Non-pigmented ciliary epithelial cell (primary cell): ENCODE measurements at places on chromosomes 3 and 15.
A peak's percentile ranks its signal among the peaks of the same experiment; 100 is the strongest.

DNA sequence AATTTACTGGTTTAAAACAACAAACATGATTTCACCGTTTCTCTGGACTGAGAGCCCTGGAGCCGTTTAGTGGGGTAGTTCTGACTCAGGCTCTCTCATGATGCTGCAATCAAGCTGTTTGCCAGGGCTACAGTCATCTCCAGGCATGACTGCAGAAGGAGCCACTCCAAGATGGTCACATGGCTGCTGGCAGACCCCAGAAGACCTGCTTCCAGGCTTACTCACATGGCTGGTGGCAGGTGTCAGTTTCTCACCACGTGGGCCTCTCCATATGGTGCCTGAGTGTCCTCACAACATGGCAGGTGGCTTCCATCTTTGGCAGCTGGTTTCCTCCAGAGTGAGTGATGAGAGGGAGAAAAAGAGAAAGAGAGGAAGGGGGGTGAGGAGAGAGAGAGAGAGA is 378.3 kb upstream of the RGMA start:
- DNase-seq: no peak

GRCh38 chr15:39400821-39401550 is 179.9 kb upstream of the THBS1 start:
- DNase-seq: peak; percentile 58

DNA sequence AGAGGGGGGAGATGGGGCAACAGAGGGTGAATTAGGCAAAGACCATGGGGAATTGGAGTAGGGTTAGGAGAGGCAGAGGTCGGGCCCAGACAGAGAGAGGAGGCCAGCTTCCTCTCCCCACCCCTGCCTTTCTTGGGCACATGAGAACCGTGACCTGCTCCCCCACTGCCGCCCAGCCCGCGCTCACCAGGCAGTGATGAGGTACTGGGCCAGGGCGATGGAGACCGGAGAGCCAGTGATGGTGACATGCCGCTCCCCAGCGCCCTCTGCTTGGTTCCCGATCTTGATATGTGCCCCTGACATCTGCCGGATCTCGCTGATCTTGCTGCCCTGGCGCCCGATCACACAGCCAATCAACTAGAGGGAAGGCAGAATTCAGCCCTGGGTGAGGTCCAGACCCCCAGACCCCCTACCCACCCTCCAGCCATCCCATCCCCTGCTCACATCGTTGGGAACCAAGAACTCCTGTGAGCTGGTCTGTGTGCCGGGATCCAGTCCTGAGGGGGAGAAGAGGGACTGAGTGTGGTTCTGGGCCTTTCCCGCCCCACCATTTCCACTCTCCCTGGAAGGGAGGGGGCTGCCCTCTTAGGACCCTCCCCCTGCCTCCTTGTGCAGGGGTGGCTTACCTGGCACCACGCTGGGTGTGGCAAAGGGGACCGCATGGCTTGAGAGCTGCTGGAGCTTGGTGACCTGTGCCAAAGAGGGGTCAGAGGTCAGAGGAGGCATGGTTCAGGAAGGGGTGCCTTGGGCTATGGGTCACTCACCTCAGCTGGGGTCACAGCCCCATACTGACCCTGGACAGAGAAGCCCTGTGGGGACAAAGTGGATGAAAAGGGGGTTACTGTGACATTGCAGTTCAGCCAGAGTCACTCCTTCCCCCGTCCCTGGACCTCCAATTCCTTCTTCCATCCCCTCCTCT is 3.7 kb downstream of the GPR62 start:
- DNase-seq: no peak

DNA sequence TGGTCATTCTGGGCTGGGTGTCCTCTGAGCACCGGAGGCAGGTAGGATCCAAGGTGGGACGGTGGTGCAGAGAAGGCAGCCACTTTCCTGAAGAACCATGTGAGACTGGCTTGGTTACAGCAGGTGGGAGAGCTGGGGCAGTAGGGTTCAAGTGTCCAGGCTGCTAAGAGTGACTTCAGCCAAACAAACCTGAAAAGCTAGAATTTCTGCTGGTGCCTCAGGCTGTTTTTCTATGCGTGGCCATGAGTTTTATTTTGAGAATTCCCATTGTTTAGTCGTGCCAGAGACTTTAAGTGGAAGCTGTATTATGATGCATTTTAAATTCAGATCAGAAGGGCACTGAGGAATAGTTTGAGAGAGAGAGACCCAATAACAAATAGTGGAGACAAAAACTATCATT is 20.1 kb downstream of the USP13 start:
- DNase-seq: no peak

DNA sequence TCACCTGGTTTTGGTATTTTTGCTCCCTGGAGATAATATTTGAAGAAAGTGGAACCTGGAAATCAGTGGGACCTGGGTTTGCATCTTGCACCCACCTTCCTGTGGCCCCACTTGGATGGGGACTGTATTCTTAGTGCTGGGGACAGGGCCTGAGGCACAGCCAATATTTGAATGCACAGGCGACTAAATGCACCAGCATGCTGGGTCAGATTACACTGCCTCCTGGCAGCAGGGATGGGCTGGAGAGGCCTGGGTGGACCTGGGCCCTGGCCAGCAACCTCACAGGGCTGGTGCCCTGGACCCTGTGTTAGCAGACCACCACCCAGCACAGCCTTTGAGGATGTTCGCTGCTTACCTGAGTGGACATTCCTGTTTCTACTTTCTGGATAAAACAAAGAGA is 10.5 kb downstream of the ITIH4 start:
- DNase-seq: no peak

- DNase-seq: no peak
Measured at GRCh38 chr3:134931045-134931785, 136.2 kb downstream of the EPHB1 start.

DNA sequence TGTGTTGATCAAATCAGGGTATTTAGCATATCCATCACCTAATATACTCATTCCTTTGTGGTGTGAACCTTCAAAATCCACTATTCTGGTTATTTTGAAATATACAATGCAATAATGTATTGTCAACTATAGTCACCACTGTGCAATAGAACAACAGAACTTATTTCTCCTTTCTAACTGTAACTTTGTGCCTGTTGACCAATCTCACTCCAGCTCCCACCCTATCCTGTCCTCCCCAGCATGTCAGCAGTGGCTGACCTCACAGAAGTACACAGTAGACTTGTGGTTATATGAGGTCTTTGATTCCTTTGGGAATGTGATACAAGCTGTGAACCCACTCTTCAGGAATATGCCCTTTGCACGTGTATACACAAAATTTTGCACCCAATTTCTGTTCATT is 64.2 kb downstream of the ECT2 start:
- no peak for DNase-seq

DNA sequence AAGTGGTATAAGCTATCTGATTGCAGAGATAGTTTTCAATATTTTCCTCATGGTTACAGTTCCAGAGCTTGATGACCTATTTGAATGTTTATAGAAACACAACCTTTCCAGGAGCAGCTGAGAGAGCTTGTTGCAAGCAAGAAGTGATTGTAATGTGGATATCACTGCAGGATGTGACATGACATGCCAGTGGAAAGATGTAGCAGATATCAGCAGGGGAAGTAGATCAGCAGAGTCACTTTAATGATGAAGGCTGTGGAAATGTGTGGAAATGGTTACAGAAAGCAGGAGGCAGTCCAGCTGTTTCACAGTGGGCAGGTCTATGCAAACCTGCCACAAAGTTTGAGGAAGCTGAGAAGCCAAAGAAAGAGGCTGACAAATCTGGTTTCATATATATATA is 21.0 kb downstream of the TMEM158 start:
- DNase-seq: no peak

DNA sequence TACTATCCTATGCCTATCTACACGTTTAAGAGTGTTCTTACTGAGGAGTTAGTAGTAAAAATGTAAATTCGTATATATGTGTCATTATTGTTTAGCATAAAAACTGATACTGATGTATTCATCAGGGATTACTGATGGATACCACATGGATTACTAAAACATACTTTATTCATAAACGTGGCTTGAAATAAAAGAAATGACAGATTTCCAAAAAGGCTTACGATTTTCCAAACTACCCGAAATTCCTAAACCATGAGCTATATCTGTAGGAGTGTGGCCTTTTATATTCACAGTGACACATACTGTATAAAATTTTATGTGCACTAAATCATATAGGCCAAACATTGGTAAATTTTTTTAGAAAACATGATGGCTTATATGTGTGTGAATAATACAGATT is 6.9 kb downstream of the TSC22D2 start:
- no peak for DNase-seq

DNA sequence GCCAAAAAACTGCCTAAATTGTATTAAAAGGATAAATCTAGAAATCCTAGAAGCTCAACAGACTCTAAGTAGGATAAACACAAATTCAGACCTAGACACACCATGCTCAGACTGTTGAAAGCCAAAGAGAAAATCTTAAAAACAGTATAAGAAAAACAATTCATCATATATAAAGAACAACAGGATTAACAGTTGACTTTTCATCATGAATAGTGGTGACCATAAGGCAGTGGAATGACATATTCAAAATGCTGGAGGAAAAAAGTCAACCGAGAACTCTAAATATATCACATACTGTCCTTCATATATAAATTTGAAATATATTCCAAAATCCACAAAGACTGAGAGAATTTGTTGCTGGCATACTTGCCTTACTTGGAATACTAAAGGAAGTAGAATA is 77.3 kb downstream of the CEP152 start:
- no peak for DNase-seq

DNA sequence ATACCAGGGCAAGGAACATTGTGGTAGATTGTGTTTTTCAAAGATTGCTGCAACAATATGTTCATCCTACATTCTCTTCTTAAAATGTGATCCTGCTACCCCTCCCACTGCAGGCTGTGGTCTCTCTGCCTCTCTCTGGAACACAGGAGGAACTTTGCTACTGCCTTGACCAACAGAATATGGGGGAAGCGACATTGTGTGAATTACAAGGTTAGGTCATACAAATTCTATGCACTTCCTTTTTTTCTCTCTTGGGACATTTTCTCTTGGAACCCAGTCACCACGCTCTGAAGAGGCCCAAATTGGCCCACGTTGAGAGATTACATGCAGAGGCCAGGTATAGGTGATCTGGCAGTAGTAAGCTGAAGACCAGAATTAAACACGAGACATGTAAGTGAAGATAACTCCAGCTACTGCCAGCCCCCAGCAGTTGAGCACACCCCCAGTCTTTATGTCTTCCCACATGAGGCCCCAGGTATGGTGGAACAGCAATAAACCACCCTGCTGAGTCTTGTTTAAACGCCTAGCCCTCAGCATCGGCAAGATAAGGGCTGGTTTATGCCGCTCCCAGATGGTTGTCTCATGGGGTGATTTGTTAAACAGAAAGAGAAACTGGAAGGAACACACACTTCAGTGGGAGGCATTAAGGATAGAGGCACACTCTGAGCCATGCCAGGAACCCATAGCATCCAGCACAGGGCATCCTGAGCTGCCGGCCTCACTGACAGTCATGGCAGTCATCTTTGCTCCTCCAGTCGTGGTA is 59.9 kb downstream of the FAM43A start:
- DNase-seq: no peak

DNA sequence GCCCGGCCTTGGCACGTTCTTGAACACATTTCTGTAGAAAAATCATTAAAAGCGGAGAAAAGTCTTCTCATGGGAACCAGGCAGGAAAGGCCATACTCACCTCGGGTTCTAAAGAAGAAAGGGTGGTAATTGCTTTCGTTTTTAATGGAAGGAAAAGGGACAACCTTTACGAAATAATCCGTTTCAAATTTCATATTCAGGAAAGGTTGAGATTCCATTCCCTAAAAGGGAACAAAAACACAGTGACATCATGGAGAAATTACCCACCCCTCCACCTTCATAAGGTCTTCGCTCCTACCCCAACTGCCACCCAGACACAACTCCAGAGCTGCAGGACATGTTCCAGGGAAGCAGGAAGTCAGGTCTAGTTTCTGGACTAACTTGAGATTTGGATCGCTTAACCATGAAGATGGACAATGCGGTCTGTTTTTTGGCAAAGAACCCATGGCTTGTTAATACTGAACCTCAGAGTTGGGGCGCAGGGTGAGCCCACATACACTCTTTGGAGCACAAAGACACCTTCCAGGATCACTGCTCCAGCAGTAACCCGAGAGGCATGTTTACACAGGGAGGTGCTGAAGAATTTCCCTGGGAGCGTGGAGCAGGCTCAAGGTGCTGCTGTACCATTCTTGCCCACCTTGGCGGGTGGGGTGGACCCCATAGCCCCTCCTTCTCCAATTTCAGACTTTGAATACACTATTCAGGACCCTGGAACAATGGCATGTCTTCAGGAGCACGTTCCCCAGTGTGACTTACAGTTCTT is 49.2 kb downstream of the SPATA12 start:
- no peak for DNase-seq

- DNase-seq: no peak
Measured at GRCh38 chr15:80445300-80446041, 41.3 kb downstream of the ARNT2 start.

- DNase-seq: no peak
Measured at GRCh38 chr15:73865904-73866303, 7.5 kb upstream of the TBC1D21 start.

DNA sequence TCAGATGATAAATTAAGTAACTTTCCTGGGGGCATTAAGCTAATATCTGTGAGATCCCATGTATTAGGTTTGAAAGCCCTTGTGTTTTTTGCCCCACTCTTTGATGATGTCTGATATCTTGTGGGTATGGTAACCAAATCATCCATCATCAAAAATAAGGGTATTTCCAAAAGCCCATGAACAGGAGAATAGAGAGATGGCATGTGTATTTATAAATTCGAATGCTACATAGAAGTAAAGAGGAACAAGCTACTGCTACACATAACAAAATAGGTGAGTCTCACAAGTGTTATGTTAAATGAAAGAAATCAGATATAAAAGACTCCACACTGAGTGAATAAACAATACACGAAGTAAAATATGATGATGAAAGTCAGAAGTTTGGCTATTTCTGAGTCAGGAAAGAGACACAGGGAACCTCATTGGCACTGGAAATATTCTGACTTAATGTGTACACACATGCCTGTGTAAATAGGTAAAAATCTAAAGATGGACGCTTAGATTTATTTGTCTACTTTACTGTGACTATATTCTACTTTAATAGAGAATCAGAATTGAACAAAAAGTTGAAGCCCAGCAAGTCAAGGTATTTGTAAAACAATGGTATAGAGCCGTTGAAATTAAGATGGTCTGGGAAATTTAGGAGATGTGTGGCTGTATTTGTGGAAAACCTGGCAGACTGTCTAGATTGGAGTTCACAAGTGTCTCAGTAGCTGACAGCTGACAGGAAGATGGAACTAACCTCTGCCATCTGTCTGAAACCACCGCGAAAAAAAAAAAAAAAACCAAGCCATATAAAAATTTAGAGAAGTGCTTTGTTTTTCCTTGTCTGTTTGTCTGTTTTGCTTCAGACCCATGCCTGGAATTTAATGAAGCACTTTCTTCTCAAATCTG is 111.0 kb upstream of the TGFBR2 start:
- no peak for DNase-seq

GRCh38 chr15:59274126-59274970 is 67.7 kb downstream of the LDHAL6B start:
- peak; percentile 48 for DNase-seq

GRCh38 chr3:43206632-43207031 is 79.7 kb upstream of the SNRK start:
- no peak for DNase-seq

GRCh38 chr3:126607214-126607908 is 47.6 kb downstream of the TXNRD3 start:
- peak; percentile 43 for DNase-seq
